ENCODE measurements at places on chromosomes 1 and 21.

GRCh38 chr1:184386312-184387068 is at the start of gene C1orf21:
Gene C1orf21 (plus strand): TSS chr1:184387029. CDS start chr1:184477510, 90,481 bp downstream.
- peak; percentile 87 for ATAC-seq

DNA sequence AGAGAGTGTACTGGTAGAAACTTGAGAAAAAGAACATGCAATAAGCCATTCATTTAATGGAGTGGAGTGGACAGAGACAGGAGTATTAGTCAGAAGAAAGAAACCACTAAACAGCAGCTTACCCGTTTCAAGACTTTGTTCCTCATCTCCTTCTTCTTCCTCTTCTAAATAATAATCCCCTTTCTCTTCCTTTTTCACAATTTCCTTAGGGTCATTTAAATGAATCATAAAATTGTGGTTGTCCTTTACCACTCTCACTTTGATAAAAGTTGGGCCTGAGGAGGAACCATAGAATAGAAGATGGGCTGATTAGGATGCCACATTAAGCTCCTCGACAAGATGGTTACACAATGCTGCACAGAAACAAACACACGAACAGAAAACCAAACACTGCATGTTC is 109.6 kb downstream of the WDR3 start:
- no peak for ATAC-seq

DNA sequence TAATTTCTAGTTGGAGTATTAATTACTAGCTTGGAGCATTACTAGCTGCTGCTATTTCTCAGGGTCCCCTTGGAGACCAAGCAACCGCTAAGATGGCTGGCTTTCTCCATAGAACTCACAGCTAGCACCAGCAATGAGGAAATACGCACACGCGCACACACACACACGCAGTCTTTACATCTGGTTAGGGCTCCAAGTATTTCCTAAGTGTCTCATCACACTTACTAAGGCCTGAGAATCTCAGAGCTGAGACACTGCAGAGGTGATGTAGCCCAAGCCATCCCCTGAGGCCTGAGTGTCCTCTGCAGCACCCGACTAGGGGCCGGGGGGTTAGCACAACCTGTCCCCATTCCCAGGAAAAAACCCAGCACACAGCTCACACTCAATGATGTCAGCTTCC is 42.5 kb downstream of the ITPKB start:
- ATAC-seq, result no peak

- ATAC-seq, result no peak
Observed at GRCh38 chr1:181140398-181140797, 51.9 kb downstream of the IER5 start.

- no peak for ATAC-seq
Observed at GRCh38 chr1:2344744-2345296, 46.5 kb downstream of the MORN1 start.

DNA sequence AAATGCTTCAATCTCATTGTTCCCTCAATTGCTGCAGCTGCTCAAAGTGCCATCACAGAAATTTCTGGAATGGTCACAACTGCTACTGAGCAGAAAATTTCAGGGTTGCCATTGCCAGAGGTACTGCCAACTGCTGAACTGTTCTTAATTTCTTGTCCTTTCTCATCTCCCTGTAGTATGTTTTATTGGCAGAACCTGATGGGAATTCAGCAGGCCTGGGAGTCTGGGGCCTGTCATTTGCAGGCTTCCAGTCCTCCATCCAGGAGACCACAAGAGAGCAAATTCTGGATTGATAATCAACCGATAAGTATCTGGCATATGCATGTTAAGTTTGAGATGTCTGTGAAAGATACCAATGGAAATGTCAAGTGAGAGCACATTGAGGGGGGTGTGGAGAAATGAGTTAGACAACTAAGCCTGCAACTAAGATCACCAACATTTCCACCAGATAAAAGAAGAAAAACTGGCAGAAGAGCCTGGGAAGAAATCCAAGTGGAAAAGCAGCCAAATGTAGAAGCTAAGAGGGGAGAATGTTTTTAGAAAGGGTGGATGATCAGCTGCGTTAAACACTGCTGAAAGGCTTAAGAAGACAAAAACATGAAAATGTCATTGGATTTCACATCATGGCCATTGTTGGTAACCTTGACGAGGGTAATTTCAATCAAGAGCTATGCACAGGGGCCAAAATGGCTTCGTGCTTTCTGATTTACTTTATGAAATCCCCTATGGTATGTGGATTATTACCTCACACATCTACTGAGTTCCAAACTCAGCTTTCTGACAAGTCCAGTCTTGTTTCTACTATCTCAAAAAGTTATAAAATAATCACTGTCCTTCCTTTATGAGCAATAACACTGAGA is 648.1 kb downstream of the PLPP3 start:
- peak; percentile 71 for ATAC-seq
